ENCODE measurements at places on chromosomes 13 and 19.

GRCh38 chr13:49320975-49321374, 73.2 kb downstream of the CDADC1 start:
- DNase-seq: no peak

- no peak for DNase-seq
These were observed 750.2 kb upstream of the SLITRK5 start for GRCh38 chr13:86920961-86921360.

DNA sequence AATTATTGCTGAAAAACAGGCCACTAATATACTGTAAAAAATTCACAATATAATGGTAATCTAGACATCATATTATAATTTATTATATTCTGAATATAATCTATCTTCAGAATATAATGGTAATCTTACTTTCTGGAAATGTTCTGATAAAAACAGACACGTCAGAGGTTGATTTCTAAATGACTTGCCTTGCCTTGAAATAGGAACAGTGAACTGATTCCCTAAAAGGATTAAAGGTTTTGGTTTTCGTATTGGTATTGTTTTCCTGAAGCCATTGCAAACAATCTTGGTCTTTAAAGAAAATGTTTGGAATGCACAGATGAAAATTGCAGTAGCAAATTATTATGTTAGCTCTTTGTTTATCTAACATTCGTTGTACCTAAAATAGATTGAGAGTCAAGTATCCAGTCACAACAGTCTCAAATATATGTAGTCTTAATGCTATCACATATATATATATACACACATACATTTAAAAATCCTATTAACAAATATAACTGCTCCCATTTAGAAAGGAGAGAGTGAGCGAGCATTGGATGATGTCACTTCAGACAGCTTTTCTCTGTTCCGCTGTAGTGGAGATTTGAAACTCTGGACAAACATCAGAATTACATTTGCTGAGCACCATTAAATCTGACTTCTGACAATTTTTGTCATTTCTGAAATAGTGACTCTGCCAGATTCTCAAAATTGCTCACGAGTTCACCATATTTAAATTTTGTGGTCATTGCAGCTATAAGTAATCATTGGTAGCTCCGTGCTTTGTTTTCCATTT, 1.7 kb downstream of the ITM2B start:
- peak; percentile 47 for DNase-seq

DNA sequence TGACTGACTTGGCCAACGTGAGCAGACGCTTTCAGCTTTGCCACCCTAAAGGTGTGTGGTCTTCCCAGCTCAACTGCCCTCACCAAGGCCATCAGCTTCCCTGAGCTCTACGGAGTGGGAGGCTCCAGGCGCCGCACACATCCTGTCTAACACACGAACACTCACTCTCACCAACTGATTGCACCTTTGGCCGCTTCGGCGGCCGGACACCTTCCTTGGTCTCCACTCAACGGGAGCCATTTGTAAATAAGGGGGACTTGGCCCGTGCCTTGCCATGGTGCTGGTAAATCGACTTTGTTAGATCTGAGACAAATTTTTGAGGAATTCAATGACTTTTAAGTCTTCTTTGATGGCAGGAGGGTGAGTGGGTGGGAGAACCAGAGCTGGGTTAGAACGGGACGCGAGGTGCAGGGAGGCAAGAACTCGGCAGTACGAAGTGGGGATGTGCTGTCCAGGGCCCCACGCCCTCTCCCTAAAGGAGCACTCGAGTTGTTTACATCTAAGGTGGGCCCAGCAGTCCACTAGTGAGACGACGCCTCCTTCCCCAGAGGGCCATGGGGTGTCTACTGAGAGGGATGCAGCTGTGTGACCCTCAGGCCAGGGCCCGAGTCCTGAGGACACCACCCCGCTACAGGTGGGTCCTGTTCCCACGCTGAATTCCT, 4.4 kb downstream of the C13orf46 start:
- DNase-seq: no peak

GRCh38 chr13:33276570-33276969, 9.0 kb downstream of the STARD13 start:
- DNase-seq: peak; percentile 60

DNA sequence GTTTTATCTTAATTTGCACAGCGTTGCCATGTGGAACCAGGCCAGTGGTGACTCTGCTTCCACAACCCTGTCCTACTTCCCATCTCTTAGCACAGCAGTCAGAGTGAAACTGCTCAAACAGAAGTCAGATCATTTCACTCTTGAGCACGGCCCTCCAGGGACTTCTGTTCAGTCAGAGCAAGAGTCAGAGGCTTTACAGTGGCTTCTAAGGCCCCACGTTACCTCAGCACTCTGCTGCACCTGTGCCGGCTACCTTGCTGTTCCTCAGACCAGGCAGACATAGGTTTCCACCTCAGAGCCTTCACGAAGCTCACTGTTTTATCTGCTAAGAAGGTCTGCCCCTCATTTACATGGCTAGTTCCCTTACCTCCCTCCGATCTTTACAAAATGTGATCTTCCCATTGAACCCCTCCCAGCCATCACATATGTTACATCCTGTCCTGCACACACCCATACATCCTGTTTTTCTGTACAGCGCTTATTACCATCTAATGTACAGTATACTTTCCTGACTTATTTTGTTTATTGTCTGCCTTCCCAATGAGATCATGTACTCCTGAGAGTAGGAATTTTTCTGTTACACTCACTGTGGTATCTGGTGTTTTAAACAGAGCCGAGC, 41.6 kb downstream of the TM9SF2 start:
- DNase-seq: no peak

GRCh38 chr19:33000510-33000909, 28.5 kb downstream of the FAAP24 start:
- DNase-seq: no peak

GRCh38 chr13:80873589-80873988, 532.7 kb upstream of the SPRY2 start:
- DNase-seq: no peak

DNA sequence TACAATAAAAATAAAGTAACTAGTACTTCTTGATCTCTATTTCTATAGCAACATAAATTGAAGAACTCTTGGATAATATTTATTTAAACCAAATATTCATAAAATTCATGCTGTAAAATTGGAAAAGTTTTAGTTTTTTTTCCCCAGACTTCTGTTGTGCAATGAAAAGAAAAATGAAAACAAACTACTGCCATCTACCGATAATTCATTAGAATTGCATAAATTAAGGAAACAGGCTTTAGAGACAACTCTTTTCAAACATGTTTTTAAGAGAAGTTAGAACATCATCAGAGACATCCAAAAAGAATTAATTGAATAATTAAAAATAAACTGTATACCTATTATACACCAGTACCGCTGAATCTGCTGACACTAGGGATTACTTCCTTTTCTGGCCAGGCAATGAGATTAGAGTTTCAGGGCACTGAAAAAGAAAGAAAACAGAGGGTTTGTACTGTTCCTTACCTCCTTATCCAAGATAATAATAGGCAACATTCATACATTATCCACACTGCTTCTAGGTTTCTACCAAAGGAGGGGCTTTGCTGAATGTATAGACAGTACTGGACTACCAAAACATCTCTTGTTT, 4.9 kb downstream of the CCDC122 start:
- peak; percentile 35 for DNase-seq

- DNase-seq: no peak
These were observed 35.4 kb upstream of the ONECUT3 start for GRCh38 chr19:1717970-1718264.

GRCh38 chr19:33686262-33686661, 64.5 kb downstream of the CHST8 start:
- no peak for DNase-seq

DNA sequence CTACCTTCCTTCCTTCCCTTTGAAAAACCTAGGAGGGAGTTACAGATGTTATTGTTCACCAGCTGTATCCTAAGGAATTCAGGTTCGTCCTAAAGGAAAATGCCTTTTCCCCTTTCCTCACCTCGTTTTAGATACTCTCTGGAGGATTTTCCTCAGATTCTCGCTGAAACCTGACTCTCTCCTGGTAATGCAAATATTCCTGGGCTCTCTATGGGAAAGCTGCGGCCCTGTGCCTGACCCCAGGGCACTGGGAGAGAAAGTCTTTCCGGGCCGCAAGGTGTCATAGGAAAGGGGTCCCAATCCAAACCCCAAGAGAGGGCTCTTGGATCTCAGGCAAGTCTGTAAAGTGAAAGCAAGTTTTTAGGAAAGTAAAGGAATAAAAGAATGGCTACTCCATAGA, 13.1 kb upstream of the OR1M1 start:
- DNase-seq: no peak

DNA sequence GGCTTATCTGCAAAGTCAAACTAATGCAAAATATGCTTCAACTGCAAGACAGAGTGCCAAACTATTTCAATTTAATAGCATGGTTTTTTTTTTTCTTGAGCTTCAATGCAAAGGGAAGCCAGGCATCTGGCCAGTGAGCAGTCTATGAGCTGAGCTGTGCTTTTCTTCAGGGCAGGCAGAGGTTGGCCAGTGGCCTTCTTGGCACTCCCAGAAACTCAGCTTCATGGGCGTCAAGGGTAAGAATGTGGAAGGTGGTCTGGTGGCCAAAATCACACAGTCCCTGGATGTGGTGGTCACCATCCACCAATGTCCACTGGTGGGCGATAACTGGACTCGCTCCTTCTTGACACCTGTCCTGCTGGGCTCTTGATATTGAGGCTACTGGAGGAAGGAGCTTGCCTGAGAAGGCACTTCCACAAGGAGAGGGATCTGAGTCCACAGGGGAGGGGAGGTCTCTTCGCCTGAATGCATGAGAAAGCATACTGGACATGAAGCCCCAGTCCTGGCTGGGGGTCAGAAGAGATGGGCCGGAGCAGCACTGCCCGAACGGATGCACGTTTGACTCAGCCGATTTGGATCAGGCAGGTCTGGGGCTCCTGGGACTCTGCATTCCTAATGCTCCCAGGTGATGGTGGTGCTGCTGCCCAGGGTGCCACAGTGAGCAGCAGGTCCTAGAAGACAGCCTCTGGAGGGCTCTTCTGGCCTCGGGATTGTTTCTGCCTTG, 17.1 kb downstream of the COL4A2 start:
- DNase-seq: no peak

DNA sequence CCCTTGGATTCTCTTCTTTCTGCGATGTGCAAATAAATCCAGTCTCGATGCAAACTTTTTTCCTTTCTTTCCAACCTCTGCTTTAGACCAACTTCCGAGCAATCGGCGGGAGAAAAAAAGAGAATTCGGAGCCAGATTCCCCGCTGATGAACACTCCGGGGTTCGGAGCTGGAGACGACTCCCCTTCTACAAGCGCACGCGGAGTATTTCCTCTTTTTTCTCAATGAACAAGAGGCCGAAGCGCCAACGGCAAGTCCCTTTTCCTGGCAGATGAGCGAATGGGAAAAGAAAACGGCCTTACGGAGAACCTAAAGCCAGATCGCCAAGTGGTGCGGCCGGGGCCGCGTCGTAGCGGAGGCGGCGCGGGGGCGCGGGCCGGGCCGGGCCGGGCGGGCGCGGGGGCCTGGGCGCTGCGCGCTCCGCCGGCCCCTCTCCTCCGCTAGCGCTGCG, 250 bp downstream of the SPRY2 start:
- DNase-seq: no peak

DNA sequence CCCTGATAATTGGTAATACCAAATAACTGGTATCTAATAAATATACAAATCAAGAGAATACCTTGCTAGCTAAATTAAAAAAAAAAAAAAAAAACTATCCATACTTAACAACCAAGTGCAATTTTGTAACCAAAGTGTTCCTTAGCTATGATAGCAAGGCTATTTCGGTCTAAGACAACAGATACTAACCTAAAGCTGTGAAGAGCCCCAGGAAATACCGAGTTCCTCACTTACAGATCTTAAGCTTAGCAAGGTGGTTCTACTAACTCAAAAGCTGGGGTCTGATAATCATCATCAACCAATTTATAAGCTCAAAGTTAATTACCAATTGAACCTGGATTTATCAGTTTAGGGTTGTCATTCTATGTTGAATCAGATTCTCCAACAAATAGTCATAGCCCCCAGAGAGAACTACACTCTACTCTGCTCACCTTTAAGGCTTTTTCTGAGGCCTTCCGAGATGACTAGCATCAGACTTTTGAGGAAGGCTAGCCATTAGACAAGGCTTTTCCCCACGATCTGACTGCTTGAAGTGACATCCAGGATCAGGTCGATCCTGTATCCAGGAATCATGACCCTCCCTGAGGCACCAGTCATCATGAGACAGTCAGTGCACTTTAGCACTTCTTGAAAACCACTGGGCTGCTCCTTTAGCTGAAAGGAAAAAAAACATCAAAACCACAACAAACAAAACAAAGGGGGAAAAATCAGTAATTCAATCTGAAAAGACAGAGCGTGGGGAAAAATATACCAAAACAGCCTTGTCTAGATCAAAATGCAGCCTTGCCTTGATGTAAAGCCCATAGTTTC, 31.9 kb downstream of the INTS6 start:
- DNase-seq: no peak

DNA sequence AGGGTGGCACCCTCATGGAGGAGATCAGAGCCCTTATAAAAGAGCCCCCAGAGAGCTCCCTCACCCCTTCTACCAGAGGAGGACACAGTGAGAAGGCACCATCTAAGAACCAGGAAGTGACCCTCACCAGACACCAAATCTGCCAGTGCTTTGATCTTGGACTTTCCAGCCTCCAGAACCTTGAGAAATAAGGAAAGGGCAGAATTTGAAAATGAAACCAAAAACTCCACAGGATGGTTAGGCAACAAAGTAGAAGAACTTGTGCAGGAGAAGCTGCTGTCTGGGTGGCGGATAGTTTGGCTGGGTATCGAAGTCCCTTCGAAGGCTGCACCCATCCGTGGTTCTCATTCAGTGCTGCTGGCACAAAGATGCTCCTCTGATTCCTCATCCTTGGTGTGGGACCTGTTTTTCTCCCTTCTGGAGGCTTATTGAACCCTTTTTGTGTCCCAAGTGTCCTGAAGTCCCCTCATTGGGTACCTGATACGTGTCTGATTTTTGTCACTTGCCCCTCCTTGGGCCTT, 130.8 kb downstream of the KDM4B start:
- DNase-seq: no peak

DNA sequence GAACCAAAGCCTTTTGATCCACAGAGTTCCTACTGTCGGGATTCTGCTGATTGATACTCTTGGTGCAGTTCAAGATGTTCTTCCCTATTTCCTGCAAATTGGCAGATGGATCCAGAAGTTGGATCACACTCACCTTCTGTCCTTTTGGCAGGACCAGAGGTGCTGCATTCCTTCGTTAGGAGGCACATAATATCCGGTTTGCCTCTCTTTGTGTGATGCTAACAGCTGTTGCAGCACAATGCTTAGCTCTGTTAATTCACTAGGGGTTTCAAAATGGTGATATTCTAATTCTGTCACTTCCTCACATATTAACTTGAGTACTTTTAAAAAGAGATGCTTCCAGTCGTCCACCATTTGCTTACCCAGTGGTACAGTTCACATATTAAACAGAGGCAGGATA, 15.2 kb upstream of the CHST8 start:
- no peak for DNase-seq

- no peak for DNase-seq
These were observed 12.5 kb upstream of the MYCBP2 start for GRCh38 chr13:77339408-77339807.

DNA sequence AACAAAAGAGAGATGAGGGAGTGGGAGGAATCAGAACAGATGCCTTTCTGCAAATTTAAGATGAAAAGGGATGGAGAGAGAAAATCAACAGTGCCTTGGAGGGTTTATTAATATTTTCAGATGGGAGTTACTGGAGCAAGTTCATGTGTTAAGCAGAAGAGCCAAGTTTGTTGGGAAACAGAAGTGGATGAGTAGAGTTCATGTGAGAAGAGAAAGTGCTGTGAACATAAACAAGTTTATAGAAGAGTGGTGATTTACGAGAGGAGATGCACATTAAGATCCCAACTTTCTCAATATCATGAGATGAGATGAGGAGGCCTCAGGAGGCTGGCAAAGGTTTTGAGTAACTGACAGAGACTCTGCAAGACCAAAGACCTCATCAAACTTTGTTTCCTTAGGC, 274.1 kb upstream of the HTR2A start:
- DNase-seq: no peak

All from kidney tubule cell (primary cell).